Epithelial cell of alveolus of lung (primary cell): ENCODE measurements at places on chromosomes 3 and 15. TPM values are rescaled to one million over a fixed set of nuclear protein-coding genes. Genes with fewer than 3 reads are reported as not detected.

Gene AGBL1
- not detected in 2 replicates for total RNA-seq

Gene KNG1
- total RNA-seq: not detected in 2 replicates

Gene RASL12
- 39.0 and 131 TPM in 2 replicates for total RNA-seq

Gene SLC9C1
- 0.26 TPM in 1 of 2 replicates, not detected in the other for total RNA-seq

Gene KLHL6
- under 0.01 TPM in 1 of 2 replicates, not detected in the other for total RNA-seq

Gene SLC12A8
- total RNA-seq: 12.1 and 14.7 TPM in 2 replicates

Gene CSPG5
- total RNA-seq: 0.08 and 0.26 TPM in 2 replicates

Gene KIF7
- 7.9 and 15.6 TPM in 2 replicates for total RNA-seq

Gene SEMA3B
- total RNA-seq: 3.1 and 26.3 TPM in 2 replicates

Gene STRIT1
- total RNA-seq: not detected in 2 replicates

Gene IQCF5
- total RNA-seq: not detected in 2 replicates

Gene FBXW12
- total RNA-seq: not detected in 2 replicates

Gene MESP2
- 1.0 and 2.0 TPM in 2 replicates for total RNA-seq

Gene NME9
- not detected in 2 replicates for total RNA-seq

Gene PRR20G
- total RNA-seq: not detected in 2 replicates

Gene GOLGA6L24
- total RNA-seq: not detected in 2 replicates

Gene KBTBD13
- 0.13 TPM in 1 of 2 replicates, not detected in the other for total RNA-seq

Gene SETD2
- total RNA-seq: 15.4 and 29.1 TPM in 2 replicates

Gene FGD5
- 0.24 and 1.7 TPM in 2 replicates for total RNA-seq

Gene GOLGA8H
- not detected in 2 replicates for total RNA-seq

Gene TTC21A
- total RNA-seq: 0.91 and 2.1 TPM in 2 replicates

Gene FBN1
- total RNA-seq: 130 and 283 TPM in 2 replicates

Gene MKRN2OS
- total RNA-seq: not detected in 2 replicates

Gene ARPP21
- total RNA-seq: 0.24 TPM in 1 of 2 replicates, not detected in the other

Gene CACNA2D2
- total RNA-seq: 0.08 TPM in 1 of 2 replicates, not detected in the other

Gene LRRIQ4
- total RNA-seq: not detected in 2 replicates

Gene RHOV
- not detected in 2 replicates for total RNA-seq

Gene USP8
- 35.0 and 44.2 TPM in 2 replicates for total RNA-seq

Gene GLDN
- total RNA-seq: 0.08 and 2.1 TPM in 2 replicates

Gene HTR3E
- total RNA-seq: not detected in 2 replicates

Gene LRTM1
- not detected in 2 replicates for total RNA-seq

Gene ADAMTSL3
- 1.3 and 4.2 TPM in 2 replicates for total RNA-seq

Gene CEMIP
- 3.0 and 5.0 TPM in 2 replicates for total RNA-seq

Gene LOXL1
- 47.2 and 63.7 TPM in 2 replicates for total RNA-seq

Gene RSL24D1
- total RNA-seq: 105 and 120 TPM in 2 replicates

Gene SLC6A6
- 11.0 and 33.5 TPM in 2 replicates for total RNA-seq

Gene ITIH1
- not detected in 2 replicates for total RNA-seq

Gene SYNM
- 0.65 and 1.6 TPM in 2 replicates for total RNA-seq

Gene EIF4E3
- 2.7 and 4.0 TPM in 2 replicates for total RNA-seq

Gene EPHA6
- total RNA-seq: not detected in 2 replicates

Gene SLC22A13
- total RNA-seq: 0.26 and 1.6 TPM in 2 replicates

Gene MUC20
- 0.24 and 0.52 TPM in 2 replicates for total RNA-seq

Gene PLCL2
- 3.6 and 4.8 TPM in 2 replicates for total RNA-seq
